ENCODE measurements at places on chromosomes 2 and 18. TPM values are rescaled to one million over a fixed set of nuclear protein-coding genes. Genes with fewer than 3 reads are reported as not detected.

- DNase-seq: no peak
Observed at GRCh38 chr2:12915787-12916186, 199.1 kb downstream of the TRIB2 start.

Gene NEU2
- not detected for total RNA-seq

DNA sequence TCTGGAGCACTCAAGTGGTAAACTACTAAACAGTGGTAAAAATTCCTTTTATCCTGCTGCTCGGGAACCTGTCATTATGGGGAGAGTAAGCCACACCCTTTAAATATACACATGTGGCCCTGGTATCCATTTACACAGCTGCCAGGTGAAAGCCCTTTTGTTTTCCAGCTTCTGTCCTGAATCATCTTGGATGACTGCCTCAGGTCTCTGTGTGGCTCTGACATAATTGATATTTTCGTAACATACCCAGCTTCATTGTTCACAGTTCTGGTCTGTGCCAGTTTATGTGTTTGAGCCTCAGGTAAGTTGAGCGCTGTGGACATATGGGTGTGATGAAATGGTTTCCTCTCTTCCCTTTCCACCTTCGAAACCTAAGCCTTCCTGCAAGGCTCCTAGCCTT, 15.7 kb upstream of the TTC39C start:
- peak; percentile 57 for DNase-seq

DNA sequence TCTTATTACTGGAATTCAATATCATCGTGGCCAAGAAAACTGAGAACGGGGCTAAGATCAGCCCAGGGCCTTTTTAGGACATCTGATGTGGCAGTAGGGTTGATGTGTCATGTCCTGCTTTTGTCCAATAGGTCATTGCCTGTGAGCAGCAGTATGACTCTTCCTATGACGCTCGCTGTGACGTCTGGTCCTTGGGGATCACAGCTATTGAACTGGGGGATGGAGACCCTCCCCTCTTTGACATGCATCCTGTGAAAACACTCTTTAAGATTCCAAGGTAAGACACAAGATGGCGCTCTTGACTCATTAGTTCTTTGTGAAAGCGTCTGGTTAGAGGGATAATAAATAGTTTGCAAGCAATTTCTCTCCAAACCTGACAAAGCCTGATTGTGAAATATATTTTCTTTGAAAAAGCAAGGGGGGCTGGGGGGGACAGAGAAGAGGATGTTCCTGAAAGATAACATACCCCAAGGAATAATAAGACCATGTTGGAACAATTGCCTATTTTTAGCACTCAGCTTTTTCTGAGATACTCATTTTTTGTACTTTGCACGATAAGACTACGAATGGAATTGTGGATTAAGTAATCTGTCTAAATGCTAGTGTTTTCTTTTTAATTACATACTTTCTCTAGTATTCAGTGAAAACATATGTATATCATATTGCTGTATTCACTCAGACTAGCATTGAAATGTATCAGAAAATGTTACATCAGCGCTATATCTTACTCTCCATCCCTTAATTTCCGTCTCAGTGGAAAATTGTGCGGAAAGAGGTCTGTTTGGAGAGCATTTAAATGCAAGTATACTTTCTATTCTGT, 58.1 kb downstream of the MYO3B start:
- peak; percentile 45 for DNase-seq

Gene PROM2
- total RNA-seq: 24.7 TPM

DNA sequence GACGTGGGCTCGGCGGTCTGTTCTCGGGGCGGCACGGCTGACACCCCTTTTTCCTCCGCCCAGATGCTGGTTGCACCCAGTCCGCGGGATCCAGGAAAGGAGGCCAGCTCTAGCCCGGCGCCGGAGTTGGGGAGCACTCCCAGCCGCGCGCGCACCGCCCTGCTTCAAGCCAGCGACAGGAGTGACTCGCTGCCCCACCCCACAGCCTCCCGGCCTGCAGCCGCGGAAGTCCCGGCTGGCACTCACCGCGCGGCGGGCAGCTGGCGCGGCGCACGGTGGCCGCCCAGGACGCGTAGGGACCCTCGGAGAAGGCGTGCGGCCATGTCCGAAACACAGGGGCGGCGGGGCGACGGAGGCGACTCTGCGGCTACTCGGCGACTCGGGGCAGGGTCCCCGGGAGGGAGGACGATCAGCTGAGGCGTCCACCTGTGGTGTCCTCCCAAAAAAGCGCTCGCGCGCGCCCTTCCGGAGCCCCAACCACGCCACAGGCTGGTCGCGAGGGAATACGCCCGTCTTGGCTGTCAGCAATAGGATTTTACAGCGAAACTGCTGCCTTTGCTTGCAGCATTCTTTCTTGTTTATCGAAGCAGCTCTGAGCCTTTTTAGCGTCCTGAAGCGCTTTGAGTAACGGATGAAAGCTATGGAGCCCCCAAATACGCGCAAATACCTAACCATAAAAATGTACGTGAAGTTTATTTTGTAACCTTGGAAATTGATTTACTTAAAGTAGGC, at the start of gene ACADL:
ACADL (minus strand) TSS at position 507 of the 732 bp plus-strand sequence; CDS start at position 323, 184 bp downstream.
- peak; percentile 70 for DNase-seq

Gene C2orf72
- total RNA-seq: 0.66 TPM

DNA sequence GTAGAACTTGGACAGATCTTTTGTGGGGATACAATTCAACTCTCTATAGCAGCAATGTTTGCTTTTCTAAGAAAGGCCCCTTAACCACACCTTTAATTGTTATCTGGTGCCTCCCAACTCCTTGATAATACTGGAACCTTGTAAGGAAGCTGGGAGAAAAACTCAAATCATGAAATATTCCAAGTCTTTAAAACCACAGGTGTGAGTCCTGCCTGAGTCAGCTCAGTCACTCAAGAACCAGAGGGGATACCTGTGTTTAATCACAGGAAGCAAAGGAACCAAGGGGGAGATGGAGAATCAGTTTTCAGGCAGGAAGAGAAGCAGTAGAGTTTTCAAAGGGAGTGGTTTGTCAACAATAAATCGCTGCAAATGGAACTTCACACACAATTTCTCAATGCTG, 159.9 kb downstream of the LAMA3 start:
- no peak for DNase-seq

DNA sequence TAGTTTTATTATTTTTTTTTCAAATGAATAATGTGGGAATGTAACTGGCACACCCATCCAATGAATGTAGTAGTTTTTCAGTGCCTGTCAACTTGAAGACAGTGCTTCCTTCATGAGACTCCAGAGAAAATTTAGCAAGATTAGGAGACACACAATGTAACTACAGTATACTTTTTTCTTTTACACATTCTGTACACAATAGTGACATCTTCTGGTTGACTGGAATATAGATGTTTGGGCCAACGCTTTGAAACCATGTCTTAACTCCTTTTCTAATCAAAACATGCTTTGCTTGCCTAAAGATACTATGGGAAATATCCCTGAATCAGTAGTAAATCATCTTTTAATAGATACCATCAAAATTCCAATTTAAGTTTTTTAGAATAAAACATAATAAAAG, 229.5 kb upstream of the ZC3H15 start:
- peak; percentile 2 for DNase-seq

- no peak for DNase-seq
Observed at GRCh38 chr2:119338826-119339561, 27.6 kb downstream of the C2orf76 start.

Gene LDAH
- 21.5 TPM for total RNA-seq

Gene CTDSP1
- 58.0 TPM for total RNA-seq

Gene CD28
- not detected for total RNA-seq

GRCh38 chr2:118479020-118479419, 368.4 kb downstream of the EN1 start:
- no peak for DNase-seq

GRCh38 chr18:56509656-56510055, 128.7 kb downstream of the TXNL1 start:
- no peak for DNase-seq

Gene EMX1
- not detected for total RNA-seq

DNA sequence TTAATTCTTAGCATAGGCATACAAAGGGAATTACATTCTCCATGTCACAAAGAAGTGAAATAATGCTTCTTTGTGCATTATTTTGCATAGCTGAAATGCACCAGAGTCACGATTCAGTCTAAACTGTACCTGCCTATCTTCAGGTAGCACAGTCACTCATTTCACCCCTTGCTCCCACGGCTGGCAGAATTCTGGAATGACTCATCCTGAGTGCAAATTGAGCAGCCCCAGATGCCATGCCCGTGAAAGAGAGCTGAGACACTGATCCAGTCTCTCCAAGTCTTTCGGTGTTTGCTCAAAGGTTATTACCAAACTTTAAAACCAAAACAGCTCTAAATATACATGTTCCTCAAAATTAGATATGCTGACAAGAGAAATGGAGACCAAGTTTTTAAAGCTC, 168.3 kb upstream of the POU3F3 start:
- DNase-seq: no peak

GRCh38 chr2:100956081-100956480, 46.0 kb upstream of the RPL31 start:
- DNase-seq: no peak

Gene HOXD11
- total RNA-seq: not detected

Gene RNF125
- total RNA-seq: 0.50 TPM

DNA sequence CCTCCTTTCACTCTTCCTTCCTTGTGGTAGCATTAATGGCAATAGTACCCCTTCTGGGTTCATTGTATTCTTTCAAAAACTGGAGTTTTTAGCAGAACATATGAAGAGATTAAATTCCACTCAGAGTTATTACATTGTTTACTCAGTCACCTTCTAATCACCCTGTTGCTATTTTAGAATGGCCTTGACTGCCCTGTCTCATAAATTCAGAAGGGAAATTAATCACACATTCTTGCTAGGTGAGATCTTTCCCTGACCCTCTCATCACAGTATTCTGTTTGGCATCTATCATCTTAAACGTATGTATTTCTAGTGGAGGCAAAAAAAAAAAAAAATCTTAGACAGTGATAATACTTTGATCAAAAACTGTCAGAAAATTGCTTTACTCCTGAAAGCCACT, 760.4 kb downstream of the ADCYAP1 start:
- DNase-seq: no peak

Gene FOXI3
- total RNA-seq: not detected

- DNase-seq: no peak
Observed at GRCh38 chr2:72625366-72625765, 200.5 kb downstream of the EXOC6B start.

- no peak for DNase-seq
Observed at GRCh38 chr2:140454717-140455116, 1674.5 kb upstream of the NXPH2 start.

Gene ITGAV
- 146 TPM for total RNA-seq

All from Calu3 (cell line).